ENCODE measurements at places on chromosomes 5 and 9.

- no peak for DNase-seq
Measured at GRCh38 chr9:76713381-76713780, 50.9 kb upstream of the PCA3 start.

- no peak for DNase-seq
Measured at GRCh38 chr5:80761176-80761575, 106.4 kb upstream of the DHFR start.

- no peak for DNase-seq
Measured at GRCh38 chr9:36932198-36932597, 101.9 kb downstream of the PAX5 start.

GRCh38 chr5:61625681-61626621 lies 293.9 kb downstream of the ZSWIM6 start:
- DNase-seq, result no peak

GRCh38 chr5:109563739-109564138 lies 126.0 kb upstream of the MAN2A1 start:
- no peak for DNase-seq

DNA sequence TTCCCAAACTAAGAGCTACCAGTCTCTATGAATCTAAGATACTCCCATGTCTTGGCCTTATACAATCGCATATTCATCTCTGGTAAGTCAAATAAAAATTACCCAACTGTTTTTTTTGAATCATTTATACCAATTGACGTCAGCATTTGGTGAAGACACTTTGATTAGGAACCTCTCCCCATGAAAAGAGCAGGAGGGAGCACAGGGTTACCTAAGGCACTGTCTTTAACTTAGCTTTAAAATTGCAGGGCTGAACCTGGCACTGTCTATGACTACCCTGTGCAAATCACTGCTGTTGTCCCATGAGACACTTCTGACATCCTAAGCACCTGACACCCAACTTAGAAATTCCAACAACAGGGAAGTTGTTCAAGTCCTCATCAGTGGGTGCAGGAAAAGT lies 586.4 kb downstream of the MAT2B start:
- no peak for DNase-seq

DNA sequence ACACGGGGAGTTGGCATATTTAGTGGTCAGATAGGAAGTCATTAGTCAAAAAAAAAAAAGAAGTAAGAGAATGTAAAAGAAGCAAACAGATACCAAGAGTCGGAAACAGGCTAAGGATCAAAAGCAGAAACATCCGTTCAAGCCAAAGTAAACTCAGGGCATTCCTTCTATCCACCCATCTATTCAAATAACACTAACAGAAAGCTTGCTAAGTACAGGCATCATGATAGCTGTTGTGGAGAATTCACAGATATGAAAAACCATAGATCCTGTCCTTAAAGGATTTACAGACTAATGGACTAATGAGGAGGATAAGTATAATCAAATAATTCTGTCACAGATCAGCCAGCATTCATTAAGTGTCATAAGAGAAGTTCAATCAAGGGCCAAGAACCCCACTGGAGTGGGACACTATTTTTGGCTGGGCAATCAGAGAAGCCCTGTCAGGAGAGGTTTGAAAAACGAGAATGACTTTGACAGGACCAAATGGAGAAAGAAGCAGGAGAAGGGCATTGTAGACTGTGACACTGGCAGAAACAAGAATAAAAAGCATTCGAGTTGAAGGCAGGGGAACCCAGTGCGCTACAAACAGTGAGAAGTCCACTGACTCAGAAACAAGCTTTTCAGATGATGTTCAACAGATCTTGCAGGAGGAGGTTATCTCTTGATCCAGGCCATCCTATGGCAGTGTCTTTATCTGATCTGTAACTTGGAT lies 154.2 kb upstream of the TSLP start:
- DNase-seq, result no peak

DNA sequence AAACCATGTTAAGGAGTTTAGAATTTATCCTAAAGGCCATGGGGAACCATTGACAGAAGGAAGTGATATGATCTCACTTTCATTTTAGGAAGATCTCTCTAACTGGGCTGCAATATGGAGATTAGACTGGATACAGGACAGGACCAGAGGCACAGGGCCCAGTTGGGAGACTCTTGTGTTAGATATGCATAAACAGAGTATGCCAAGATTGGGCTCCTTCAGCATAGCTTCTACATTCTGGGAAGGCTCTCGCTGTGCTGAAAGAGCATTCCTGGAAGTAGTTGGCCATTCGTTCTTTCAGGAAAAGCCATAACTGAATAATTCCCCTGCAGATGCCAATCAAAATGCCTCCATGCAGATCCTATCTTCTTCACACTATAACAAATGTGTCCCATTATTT lies 204.5 kb downstream of the CWC27 start:
- DNase-seq, result no peak

- no peak for DNase-seq
Measured at GRCh38 chr9:27377147-27377807, 80.3 kb upstream of the EQTN start.

GRCh38 chr5:111603446-111603827 lies 91.1 kb upstream of the STARD4 start:
- DNase-seq, result no peak

DNA sequence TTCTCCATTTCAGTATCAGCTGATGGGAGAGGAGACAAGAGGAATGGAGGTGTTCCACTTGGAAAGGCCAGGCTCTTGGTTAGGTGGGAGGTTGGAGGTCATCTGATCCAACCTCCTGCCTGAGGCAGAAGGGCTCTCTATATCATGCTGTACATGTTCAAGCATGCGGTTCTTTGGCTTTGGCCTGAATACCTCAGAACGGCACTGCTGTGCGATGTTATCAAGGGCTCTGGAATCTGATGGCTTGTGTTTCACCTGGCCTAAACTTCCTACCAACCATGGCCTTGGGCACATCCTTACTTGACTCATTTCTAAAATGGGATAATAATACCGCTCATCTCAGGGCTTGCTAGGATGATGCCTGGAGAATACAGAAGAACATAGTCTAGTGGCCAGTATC lies 90.1 kb upstream of the FAM169A start:
- no peak for DNase-seq

GRCh38 chr5:82594097-82594496 lies 315.9 kb upstream of the RPS23 start:
- no peak for DNase-seq

DNA sequence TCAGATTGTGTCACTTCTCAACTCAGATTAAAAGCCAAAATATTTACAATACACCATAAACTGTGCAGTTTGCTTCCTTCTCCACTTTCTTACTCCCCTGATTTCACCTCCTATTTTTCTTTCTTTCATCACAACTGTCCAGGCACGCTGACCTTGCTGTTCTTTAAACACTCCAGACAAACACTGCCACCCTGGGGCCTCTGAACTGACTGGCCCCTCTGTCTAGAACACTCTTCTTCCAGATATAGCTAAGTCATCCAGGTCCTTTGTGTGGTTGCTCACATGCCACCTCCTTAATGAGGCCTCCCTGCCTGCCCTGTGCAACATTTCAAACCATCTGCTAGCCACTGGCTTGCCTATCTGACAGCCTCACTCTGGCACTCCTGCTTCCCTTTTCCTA lies 46.6 kb downstream of the ATG10 start:
- DNase-seq, result no peak

GRCh38 chr5:54844905-54845566 lies 140.4 kb downstream of the ESM1 start:
- no peak for DNase-seq

- DNase-seq, result no peak
Measured at GRCh38 chr5:170404398-170404797, 15.2 kb upstream of the KCNMB1 start.

GRCh38 chr5:5209089-5209488 lies 69.0 kb downstream of the ADAMTS16 start:
- DNase-seq, result no peak

- DNase-seq, result no peak
Measured at GRCh38 chr9:134053941-134054761, 13.7 kb downstream of the BRD3 start.

GRCh38 chr5:155290937-155291336 lies 277.4 kb downstream of the KIF4B start:
- DNase-seq, result no peak

DNA sequence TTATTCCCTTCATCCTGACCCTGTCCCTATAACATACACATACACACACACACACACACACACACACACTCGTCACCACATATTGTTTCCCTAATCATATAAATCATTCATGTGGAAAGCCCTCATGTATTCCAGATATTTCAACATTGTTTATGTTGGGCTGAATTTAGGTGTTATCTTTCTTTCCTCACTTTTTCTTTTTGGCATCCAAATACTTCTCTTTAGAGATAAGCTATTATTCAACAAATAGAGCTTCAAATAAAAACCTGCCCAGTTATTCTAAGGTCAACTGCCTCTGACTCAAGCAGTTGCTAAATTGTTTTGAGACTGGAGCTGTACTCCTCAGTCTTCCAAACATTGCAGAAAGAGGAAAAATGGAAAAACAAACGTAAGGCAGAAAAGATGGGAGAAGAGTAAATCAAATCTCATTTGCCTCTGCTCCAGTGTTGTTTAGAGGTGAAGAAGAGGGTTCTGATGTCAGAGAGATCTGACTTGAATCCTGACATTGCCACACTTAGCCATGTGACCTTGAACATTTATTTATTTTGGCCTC lies 215.7 kb downstream of the GAS1 start:
- no peak for DNase-seq

- no peak for DNase-seq
Measured at GRCh38 chr9:110575945-110576344, 3.6 kb downstream of the SVEP1 start.

DNA sequence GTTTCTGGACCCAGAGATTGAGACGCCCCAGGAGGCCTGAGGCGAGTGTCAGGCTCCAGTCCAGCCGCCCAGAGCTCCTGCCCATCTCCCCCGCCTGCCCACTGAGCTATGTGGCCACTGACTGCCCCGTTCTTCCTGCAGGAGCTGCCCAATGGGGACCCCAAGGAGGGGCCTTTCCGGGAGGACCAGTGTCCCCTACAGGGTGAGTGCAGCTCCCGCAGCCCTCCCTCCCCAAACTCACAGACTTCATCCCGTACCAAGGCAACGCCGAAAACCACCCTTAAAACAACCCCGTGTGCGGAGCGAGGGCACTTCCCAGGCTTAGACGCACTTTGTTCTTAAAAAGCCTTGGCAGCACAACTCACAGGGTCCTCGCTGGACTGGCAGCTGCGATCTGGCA lies 23.4 kb downstream of the NKD2 start:
- no peak for DNase-seq

- no peak for DNase-seq
Measured at GRCh38 chr5:162485666-162486292, 418.2 kb downstream of the GABRG2 start.

All from stimulated activated CD4-positive, alpha-beta T cell treated with anti-CD3 and anti-CD28 coated beads, Interleukin-12 subunit alpha, Interleukin-12 subunit beta, amount 100 ng/mL, for 24 hours (primary cell).